ENCODE measurements at places on chromosomes 2 and 18.
A peak's percentile ranks its signal among the peaks of the same experiment; 100 is the strongest.

DNA sequence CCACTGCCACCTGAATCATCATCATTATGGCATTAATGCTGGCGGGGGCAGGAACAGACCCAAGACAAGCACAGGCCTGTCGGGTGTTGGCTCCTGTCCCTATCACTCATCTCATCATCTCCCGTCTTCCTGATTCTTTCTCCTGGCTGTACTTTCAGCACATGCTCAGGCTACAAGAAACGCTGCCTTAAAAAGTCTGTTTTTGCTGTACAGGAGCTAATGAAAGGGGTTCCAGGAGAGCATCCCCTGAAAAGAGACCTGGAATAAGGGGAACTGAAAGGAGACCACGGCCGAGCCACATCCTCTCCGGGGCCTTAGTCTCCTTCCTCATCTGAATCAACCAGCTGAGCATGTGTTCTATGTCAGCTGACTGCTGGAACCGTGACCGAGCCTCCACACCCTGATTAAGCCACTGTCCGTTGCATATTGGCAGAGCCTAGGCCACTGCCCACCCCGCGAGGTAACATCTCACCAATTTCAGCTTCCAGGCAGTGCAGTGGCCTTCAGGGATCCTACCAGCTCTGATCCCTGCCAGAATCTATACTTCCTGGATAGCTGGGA, 62.6 kb downstream of the DNMT3A start:
- no peak for DNase-seq

GRCh38 chr18:48829443-48830149, 121.2 kb downstream of the SMAD7 start:
- no peak for DNase-seq

- DNase-seq, result no peak
These were observed 40.1 kb downstream of the KCTD18 start for GRCh38 chr2:200469708-200470211.

DNA sequence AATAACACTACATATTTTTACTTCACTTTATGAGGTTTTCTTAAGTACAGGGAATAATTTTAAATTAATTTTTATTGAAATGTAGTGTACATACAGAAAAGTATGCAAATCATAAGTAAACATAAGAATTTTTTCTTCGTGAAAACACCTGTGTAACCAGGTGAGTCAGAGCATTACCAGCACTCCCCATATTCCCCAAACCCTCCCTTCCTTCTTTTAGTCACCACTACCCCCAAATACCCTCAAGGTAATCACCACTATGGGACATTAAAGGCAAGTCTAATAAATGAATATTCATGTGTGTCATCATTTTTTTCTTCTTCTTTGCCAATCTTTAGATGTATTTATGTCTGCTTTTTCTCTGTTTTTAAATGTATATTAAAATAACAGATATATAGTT, 139.9 kb upstream of the LTBP1 start:
- DNase-seq, result no peak

DNA sequence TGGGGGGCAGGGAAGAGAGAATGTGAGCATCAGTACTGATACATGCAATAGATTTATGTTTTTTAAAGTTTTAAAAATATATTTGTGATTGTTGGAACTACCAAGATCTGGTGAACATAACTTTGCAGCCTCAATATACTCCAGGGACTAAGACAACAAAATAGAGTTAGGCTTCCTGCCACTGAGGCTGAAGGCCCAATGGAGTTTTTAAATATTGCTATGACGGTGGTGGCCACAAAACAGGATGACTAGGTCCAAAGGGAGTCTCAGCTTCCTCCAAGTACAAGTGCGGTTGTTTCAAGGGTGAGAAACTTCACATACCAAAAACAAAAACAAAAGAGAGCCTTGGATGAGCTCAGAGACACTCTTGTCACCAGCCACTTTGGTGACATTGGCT, 72.9 kb downstream of the CCBE1 start:
- DNase-seq, result peak; percentile 41

GRCh38 chr2:12479065-12479601, 237.6 kb upstream of the TRIB2 start:
- peak; percentile 52 for DNase-seq

Measured in fibroblast of skin of scalp (primary cell).